ENCODE measurements at places on chromosomes 3 and 15. TPM values are rescaled to one million over a fixed set of nuclear protein-coding genes. Genes with fewer than 3 reads are reported as not detected.
A peak's percentile ranks its signal among the peaks of the same experiment; 100 is the strongest.

DNA sequence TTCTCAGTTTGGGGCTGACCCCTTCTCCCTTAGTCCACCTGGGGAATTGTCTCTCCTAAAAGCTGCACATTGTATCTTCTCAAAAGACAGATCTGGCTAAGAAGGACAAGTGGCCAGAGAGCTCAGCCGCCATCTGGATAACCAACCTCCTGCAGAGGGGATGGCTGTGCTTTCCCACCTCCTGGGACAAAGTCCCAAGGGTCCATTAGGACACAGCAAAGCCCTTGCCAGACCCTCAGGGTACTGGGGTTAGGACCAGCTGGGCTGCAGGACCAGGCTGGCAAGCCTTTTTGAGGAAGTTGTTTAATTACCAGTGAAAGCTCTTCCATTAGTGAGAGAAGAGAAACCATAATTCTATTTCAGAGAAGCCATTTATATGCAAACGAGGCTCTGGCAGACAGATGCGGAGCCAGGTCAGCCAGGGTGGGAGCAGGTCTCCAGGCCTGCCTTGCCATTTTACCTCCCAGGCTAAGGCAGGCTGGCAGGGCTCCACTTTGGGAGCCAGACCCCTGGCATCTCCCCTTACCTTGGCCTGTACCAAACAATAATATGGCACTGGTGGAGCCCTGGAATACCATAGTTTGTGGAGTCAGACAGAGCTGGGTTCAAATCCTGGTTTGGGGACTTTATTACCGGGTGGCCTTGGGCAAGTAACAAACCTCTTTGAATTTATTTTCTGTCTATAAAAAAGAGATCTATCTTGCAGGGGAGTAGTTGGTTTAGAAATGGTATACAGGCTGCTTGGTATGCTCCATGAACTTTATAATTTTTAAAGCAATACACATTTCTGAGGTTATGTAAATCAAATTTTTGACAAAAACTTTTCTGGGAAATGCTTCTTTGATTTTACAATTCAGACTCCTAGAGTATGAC is 17.9 kb downstream of the SHF start:
- DNase-seq, result peak; percentile 77

DNA sequence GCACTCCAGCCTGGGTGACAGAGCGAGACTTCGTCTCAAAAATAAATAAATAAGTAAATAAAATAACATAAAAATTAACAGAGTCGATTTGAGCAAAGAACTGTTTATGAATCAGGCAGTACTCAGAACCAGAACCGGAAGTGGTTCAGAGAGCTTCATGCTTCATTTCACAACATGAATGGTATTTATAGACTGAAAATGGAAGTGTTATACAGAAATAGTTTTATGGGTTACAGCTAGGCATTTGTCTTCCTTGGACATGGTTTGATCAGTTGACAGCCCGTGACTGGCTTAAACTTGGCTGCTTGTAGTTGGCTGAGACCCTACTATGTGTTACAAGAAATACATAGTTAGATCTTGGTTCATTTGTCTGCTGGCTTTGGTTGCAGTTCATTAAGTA is 216.0 kb upstream of the MCTP2 start:
- no peak for DNase-seq

GRCh38 chr3:12224181-12225147 is 64.4 kb upstream of the PPARG start:
- no peak for DNase-seq

- peak; percentile 8 for DNase-seq
These were observed 32.8 kb downstream of the MYH15 start for GRCh38 chr3:108477511-108478147.

DNA sequence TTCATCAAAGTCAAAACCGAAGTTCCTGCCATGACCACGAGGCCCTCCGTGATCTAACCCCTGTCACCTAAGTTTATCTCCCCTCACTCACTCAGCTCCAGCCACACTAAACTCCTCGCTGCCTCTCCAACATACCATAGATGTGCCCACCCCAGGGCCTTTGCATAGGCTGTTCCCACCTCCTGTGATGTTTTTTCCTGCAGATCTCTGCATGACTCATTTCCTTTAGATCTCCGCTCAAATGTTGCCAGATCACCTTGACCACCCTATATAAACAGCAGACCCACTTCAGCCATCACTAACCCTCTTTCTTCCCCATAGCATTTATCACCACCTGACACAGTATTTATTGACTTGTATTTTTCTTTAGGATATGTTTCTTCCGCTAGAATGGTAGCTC is 58.5 kb downstream of the HRH1 start:
- no peak for DNase-seq

GRCh38 chr3:30437171-30437601 is 169.2 kb upstream of the TGFBR2 start:
- peak; percentile 1 for DNase-seq

GRCh38 chr3:176514297-176514696 is 683.0 kb downstream of the TBL1XR1 start:
- DNase-seq, result peak; percentile 18

GRCh38 chr15:85408270-85408746 is 27.9 kb downstream of the AKAP13 start:
- DNase-seq, result no peak

GRCh38 chr3:128353361-128353965 is 113.2 kb downstream of the DNAJB8 start:
- DNase-seq, result no peak

- no peak for DNase-seq
These were observed 108.4 kb upstream of the RORA start for GRCh38 chr15:61337541-61337940.

GRCh38 chr15:89824607-89824867 is 9.9 kb upstream of the ANPEP start:
- peak; percentile 67 for DNase-seq

DNA sequence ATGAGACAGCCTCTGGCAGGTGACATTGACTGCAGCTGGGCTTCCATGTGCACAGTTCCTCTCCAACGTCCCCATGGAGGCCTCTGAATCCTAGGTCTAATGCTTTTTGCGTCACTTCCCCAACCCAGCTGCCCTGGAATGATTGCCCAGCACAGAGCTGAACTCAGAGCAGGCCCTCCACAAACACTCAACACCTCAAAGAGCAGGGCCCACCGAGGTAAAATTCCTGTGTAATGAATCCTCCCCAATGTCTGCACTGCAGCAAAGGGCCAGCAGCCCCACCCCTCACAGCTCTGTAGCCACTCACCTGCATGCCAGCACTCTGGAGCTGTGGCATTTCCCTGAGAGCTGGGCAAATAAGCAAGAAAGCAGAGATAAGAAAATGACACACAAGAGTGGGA is 42.6 kb upstream of the DUSP7 start:
- DNase-seq, result no peak

DNA sequence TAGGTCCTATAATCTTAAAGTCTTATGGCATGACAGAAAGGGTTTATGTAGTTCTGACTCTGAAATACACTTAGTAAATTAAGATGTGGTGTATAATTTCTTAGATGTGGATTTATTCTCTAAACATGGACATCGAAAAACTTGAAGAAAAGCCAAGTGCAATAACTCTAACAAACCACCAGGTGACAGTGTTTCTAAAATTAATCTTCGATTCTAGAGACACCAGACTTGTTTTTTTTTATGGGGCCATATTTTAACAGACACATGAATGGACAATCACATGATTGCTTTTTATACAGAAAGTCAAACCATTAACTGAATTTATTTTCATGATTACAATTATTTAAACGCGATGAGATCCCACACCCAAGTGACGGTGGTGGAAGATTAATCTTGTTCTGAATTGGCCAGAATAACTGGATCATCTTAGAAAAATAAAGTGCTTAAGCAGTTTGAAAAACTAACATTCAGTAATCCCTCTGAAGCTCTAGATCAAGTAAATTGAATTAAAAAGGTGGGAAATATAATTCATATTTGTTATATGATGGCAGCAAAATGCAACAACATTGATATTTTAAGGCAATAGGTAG is 305.1 kb downstream of the LSAMP start:
- no peak for DNase-seq

GRCh38 chr3:31725976-31726375 is 193.3 kb downstream of the STT3B start:
- no peak for DNase-seq

DNA sequence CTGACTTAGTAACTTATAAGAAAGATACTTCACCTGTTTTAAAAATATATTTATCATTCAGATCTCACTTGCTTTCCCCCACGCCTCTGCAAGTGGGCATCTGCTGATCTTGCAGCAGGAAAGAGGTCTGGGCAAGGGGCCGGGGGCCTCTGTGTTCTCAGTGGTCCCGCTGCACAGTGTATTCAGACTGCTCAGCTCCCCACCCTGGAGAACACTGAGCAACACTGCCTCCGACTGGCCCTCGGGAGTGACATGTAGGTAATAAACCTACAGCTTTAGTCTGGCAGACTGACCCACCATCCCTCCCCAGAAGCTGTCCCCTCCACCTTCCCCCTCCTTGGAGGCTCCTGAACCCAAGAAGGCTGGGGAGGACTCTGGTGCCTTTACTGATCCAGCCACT is 43.8 kb downstream of the GABRB3 start:
- no peak for DNase-seq

- DNase-seq, result no peak
These were observed 46.5 kb downstream of the ULK4 start for GRCh38 chr3:41915353-41915752.

- no peak for DNase-seq
These were observed 294.6 kb downstream of the EPHA3 start for GRCh38 chr3:89402051-89402450.

DNA sequence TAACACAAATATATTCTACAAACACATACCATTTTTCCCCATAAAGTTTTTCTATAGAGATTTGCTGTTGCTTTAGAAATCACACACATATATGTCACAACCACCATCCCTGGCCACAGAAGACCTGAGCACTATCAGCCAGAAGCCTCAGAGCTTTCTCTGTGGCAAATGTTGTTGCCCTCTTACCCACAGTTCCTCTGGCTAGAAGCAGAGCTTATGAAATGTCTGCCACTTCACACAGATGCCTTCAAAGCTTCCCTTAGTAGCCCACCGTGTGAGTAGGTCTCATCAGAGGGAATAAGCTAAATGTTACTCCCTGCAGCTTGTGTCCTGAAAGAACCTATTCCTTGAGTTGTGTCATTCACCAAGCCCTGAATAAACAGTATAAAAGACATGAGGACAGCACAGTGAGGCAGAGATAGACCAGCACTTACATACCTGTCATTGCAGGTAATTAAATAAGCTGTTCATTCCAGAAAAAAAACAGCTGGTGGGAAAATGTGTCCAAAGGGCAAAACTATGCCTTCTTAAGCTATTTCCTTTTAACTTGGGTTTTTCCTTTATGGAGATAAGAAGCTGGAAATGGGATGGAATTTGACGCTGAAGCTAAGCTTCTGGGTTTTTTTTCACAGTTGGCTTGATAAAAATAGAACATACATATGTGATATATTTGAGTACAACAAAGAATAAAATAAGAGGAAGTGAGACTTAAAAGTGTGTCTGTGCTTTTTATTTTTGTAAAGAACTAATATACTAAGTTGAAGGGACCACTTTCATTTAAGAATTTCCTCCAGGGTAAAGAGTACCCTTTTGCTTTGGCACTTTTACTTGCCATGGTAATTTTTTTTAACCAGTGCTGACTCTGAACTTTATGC is 391.4 kb downstream of the KCNH8 start:
- DNase-seq, result no peak

- DNase-seq, result peak; percentile 61
These were observed 799 bp downstream of the SERF2 start for GRCh38 chr15:43792761-43793476.

DNA sequence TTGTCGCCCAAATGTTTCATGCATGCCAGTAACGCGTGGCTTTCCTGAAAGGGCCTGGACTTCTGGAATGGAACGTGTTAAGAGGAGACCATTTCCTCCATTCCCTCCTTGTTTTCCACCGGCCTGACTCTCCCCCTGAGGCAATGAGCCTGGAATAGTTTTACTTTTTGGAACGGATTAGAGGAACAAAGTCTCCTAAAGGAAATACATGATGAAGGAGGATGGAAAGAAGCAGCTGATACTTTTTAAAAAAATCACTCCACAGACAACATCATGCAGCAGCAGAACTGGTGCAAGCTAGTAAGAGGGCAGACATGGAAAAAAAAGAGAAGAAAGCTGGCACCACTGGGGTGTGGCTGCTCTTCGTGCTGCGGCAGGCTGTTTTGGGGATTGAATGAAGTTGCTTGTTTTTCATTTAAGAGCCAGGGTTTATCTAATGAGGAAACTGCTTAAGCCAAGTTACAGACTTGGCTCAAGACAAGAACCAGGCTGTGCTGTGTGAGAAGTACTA is 3.6 kb upstream of the KBTBD12 start:
- DNase-seq, result no peak

GRCh38 chr3:147379651-147380050 is 26.7 kb downstream of the ZIC4 start:
- no peak for DNase-seq

- peak; percentile 35 for DNase-seq
These were observed 3.3 kb upstream of the HES1 start for GRCh38 chr3:194132465-194133286.

GRCh38 chr3:53899750-53900149 is 8.1 kb upstream of the SELENOK start:
- DNase-seq, result no peak

GRCh38 chr15:80087104-80087503 is 27.6 kb downstream of the ZFAND6 start:
- no peak for DNase-seq

DNA sequence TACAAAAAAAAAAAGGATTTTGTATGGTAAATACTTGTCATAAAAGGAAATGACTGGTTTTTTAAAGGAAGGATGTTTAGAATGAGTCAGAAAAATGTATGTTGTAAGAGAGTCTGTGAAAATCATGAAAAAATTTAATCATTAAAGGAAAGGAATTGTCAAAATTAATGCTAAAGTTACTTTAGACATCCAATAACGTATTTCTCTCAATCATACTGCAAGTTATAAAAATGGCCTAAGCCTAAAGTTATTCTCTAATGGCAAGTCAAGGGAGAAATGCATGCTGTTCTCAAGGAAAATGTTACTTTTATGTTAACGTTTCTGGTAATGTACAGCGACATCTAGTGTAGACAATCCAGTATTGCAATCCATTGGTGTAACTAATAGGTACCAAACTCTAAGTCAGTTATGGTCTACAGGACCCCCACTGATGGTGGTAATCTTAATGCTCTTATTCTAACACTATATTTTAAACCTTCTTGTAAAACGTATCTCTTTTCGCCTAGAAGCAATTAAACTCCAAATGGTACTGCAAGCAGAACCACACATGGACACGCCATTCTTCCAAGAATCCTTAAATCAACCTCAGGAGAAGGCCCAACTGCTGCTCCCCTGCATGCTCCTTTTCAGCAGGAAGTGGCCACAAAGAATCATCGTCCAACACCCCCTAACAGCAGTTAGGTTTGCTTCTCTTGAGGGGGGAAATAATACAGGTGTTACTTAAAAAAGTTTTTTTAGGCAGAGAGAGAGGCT is 35.2 kb downstream of the NCEH1 start:
- peak; percentile 46 for DNase-seq

- DNase-seq, result no peak
These were observed 187.4 kb downstream of the MECOM start for GRCh38 chr3:169475978-169476698.

CCR8 gene
- not detected for total RNA-seq

CAPN3 gene
- not detected for total RNA-seq

HDAC11 gene
- 14.7 TPM for total RNA-seq

WDR72 gene
- total RNA-seq, result 26.4 TPM

SLC9A9 gene
- total RNA-seq, result 4.1 TPM

ZDHHC19 gene
- total RNA-seq, result 1.8 TPM

CIDEC gene
- total RNA-seq, result not detected

RLBP1 gene
- total RNA-seq, result not detected

ZCWPW2 gene
- total RNA-seq, result 0.48 TPM

SETMAR gene
- 8.2 TPM for total RNA-seq

GOLGA8N gene
- total RNA-seq, result 0.81 TPM

PATL2 gene
- 0.24 TPM for total RNA-seq

ARGFX gene
- not detected for total RNA-seq

LINGO1 gene
- 11.9 TPM for total RNA-seq

Data from H7 (cell line).